ACHN (cell line): ENCODE measurements at places on chromosomes 2 and 18.

- no peak for DNase-seq
Measured at GRCh38 chr18:26424428-26425147, 123.8 kb downstream of the KCTD1 start.

- DNase-seq, result no peak
Measured at GRCh38 chr2:26792720-26793119, 6.9 kb downstream of the CENPA start.

DNA sequence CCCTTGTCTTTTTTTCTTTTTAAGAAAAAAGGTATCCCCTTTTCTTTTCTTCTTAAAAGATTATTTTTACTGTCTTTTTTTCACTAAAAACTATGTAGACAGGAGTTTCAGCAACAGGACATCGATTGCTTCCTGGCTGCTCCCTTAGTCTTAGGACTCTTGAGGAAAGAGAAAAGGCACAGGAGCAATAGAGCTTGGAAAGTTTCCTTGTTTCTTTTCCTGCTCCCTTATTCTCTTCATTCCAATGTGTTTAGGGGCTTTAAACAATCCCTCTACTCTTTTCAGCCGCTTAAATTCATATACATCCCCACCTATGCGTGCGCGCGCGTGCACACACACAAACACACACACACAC is 225.9 kb upstream of the FBXO11 start:
- DNase-seq, result no peak

- DNase-seq, result no peak
Measured at GRCh38 chr18:49723648-49724180, 89.6 kb downstream of the ACAA2 start.

DNA sequence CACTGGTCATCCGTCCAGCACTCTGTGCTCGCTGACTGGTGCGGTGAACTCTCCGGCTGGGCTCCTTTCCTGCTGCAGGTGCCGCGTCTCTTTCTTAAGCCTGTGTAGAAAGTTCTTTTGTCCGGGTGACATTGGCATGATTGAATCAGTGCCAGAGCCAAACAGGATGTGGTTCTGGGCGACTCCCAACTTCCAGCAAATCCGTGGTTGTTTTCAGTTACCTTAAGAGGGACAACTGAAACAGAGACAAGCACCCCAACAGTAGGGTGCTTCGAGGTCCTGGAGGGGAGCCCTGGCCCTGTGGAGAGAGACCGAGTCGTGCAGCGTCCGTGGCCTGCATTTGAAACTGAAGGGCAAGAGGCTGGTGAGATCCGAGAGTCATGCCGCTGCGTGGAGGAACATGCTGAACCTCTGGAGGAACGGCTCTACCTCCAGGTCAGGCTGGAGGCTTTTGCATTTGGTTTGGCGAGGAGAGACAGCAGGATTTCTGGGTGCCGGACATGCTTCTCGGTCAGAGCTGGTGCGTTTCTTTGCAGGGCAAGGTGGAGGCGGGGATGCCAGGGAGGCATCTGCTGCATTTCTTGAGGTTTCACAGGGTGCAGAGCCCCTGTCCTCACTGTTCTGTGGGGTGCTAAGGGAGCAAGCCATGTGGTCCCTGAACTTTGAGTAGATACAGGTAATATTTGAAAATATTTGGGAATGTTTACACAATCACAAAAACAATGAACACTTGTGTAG is 26.8 kb downstream of the SH3BP4 start:
- DNase-seq, result peak; percentile 37

GRCh38 chr2:181348107-181348837 is 108.9 kb upstream of the ITGA4 start:
- no peak for DNase-seq

DNA sequence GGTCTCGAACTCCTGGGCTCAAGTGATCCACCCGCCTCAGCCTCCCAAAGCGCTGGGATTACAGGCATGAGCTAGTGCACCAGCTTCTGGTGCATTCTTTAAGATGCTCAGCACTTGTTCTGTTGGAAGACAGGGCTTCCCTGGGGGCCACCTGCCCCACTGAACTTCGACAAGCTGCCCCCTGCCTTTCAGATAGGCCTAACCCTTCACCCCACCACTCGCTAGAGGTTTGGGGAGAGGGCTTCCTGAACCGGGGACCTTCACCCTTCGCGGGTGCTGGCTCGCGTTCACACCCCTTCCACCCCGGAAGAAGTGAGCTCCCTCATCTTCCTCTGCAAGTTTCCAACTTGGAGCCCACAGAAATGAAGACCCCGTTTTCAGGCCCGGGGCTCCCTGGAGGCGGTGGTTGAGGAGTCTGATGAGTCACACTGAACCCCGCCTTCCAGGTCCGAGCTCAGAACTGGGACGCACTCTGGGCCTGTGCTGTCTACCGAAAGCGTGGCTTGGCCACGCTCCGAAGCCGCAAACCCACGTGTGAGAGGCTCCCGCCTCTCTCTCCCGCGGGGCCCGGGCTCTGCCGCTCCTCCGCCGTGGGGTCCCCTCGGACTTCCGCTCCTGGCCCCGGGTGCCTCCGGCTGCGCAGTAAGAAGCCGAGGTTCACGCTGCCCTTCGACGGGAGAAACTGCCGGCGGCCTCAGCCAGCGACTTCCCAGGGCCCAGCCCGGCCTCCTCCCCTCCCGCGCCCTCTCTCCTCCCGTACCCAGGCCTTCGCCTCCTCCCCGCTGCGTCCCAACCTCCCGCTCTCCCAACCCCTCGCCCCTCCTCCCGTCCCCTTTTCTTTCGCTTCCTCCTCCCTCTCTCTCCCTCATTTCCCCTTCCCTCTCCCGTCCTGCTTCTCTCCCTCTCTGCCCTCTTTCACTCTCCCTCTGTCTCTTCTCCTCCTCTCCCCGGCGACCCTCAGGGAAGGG is 47.5 kb upstream of the SP3 start:
- DNase-seq, result peak; percentile 86

DNA sequence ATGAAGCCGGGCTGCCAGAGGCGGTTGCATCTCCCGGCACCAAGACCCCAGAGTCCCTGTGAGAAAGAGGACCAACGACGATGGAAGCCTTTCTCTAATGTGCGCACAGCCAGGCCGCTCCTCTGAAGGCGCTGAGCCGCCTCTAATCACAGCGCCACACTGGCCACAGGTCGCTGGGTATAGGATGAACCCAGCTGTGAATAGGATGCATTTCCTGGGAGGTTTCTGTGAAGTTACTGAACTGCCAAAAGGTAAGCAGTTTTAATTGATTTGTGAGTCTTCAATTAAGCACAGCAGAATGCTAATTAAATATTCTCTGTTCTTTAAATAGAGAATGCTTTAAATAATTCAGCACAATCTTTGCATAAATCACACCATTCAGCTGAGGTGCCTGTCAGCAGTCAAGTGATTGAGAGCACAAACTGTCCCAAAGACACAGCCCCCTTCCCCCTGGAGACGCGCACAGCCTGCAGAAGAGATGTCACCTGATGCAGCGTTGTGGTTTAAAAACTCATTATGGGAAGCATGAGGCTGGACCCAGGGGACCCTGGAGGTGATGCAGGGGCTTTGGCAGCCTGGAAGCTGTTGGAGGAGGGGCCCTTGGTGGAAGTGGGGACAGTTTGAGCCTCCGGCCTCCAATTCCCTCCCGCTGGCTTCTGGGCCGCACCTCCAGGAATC is 98.1 kb downstream of the RTP5 start:
- DNase-seq, result no peak

- DNase-seq, result no peak
Measured at GRCh38 chr2:24576617-24577016, 85.6 kb downstream of the NCOA1 start.

- no peak for DNase-seq
Measured at GRCh38 chr2:234459401-234460009, 37.4 kb downstream of the ARL4C start.

DNA sequence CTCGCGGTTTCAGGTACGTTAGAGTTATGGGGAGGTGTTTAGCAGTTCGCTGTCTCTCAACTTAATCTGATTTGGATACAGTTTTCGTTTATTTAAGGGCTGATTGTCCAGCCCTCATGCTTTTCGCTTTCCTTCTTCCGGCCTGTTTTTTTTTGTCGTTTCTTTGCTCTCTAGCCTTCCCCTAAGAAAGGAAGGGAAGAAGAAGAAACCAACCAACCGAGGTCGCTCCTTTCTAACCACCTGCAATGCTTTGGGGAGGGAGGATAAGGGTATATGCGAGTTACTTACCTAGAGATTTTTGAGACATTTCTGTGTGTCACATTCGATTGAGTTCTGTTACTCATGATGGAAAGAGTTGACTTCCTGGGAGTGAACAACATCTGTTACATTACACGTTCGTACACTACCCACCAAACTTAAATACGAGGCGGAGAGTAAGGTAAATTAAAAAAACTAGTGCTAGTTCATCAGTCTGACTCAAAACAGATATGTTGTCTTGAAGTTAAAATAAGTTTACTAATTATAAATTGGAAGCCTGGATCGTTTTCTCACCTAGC is 918 bp downstream of the EIF5B start:
- DNase-seq, result peak; percentile 43

- DNase-seq, result no peak
Measured at GRCh38 chr2:96949701-96950350, 36.6 kb downstream of the FAM178B start.

DNA sequence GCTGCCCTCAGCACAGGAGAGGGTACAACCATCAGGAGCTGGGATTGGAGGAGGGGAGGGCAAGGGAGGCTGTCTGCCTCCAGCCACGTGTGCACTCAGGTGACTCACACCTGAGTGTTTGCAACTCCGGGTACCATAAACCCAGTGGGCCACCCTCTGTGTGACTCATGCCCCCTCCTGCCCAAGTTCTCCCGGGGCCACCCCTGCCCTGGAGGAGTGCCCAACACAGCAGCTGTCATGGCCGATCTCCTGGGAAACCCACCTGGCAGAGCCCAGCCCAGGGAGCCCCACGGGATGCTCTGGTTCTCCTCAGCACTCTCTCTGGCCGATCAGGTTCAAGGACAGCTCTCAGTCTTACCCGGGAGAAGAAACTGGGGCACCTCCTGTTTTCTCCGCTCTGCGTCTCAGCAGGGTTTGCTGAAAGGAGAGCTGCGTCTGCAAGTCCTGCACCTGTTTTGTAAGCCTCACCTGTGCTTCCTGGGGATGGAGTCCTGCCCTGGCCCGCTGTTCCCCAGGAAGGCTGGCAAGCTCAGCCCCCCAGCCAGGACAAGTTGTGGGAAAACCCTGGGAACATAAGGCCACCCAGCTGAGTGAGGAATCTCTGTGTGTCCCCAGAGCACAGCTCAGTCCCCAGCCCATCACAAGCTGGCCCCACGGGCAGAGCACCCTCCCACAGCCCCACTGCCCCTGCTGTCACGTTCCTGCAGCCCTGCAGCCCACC is 44.0 kb upstream of the UBE2F start:
- DNase-seq, result no peak

DNA sequence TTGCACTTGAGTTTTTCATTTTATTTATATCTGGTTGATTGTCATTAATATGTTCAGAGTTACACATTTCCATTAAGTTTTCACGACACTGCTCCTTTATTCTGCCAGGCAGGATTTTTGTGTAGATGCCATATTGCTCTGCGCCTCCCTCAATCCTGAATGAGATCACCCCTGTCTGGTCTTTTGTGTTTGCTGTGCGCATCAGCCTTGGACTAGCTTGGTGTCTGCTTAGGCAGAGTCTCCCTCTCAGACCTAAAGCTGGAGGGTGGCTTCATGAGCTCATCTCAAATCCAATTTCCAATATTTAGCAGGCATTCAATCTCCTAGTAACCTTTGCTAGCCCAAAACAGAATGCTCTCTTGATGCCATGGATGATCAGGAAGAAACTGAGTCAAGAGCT is 137.4 kb downstream of the SMAD7 start:
- no peak for DNase-seq

DNA sequence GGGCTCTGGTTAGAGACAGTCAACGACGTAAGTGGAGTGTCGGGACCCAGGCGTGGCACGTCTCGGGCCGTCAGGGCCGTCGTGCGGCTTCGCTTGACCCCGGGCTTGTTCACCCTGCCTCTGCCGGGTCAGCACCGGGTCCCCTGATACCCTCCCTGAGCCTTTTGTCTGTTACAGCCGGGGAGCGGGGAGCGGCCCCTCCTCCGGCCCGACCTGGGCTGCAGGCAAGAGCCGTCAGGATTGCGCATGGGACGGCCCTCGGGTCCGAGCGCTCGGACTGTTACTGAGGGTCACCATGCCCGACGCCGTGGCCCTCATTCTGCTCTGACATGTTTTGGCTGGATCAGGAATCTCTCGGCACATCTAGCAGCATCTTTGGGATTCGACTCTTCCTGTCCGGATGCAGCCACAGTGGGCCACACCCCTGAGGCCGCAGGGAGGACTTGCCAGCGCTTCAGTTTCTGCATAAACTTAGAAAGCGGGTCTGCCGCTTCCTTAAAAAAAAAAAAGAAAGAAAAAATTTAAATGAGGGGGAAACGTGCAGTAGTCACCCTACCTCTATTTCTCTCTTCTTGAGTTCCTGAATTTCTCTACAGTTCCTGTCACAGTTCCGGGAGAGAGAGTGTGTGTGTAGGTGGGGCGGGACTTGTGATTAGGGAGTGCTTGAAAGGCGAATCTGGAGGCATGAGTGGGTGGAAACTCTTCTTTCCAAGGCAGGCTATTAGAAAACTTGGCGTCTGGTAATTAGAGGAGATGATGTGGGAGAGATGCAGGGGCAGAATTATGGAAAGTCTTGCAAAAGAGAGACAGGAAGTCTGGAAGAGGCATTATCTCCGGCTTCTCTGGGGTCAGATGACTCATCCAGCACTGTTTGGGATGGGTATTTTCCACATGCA is 909 bp downstream of the TMEM87B start:
- peak; percentile 68 for DNase-seq

DNA sequence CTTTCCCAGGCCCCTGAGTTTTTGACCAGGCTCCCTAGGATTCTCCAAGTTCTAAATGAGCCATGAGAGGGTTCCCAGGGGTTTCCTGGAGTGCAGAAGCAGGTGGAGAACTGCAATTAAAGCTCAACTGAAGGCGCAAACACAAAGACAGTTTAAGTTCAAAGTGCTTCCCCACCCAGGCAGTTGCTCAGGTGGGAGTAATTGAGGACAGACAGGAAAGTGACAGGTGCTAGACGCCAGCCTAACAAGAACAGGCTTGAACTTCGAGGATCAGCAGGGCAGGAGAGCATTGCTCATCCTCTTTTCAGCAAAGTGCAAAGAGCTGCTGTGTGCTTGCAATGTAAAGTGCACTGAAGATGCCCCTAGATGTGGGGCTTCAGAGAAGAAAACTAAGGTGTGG is 77.2 kb upstream of the ST8SIA3 start:
- DNase-seq, result no peak

DNA sequence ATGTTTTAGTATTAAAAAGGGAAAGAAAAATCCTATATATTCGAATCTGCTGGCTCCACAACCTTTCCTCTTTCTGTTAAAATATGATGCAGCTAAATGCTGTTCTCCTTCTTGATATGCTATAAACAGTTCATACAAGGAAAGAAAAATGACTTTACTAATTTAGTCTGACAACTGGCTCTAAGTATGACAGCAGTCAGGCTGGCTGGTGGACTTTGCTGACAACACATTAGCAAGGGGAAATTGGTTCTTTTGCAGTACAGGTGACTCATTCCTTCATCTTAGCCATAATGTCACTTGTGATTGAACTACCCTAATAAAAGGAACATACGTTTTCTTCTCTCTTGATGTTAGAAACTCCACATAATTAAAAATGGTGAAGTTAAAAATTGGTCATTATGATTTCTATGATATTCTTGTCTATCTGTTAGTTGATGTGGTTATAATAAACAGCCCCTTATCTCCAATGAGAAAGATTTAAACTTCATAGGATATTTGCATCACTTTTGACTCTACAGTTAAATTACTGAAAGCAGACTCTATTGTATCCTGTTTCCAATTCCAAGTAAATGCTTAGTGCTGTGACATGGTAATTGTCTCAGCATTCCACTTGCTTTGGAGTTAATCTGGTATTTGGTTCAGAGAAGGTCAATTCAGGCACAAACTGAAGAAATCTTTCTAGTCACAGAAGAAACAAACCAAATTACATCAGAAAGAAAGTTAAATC is 315.3 kb upstream of the GULP1 start:
- no peak for DNase-seq

- DNase-seq, result no peak
Measured at GRCh38 chr18:22349966-22350365, 67.7 kb downstream of the CTAGE1 start.
